ENCODE measurements at places on chromosomes 12 and 14. TPM values are rescaled to one million over a fixed set of nuclear protein-coding genes. Genes with fewer than 3 reads are reported as not detected.

SRSF9 gene
- 197 TPM for total RNA-seq

PTCSC3 gene
- total RNA-seq = not detected

FOXA1 gene
- total RNA-seq = not detected

KLHDC1 gene
- 0.20 TPM for total RNA-seq
